ENCODE measurements at places on chromosomes 4 and X. TPM values are rescaled to one million over a fixed set of nuclear protein-coding genes. Genes with fewer than 3 reads are reported as not detected.

GPR78 gene
- not detected for total RNA-seq

RS1 gene
- total RNA-seq, result not detected

AKAP4 gene
- total RNA-seq, result not detected

ETDC gene
- total RNA-seq, result not detected

TLR2 gene
- total RNA-seq, result 23.9 TPM

ADGRG4 gene
- not detected for total RNA-seq

EFHC2 gene
- 0.18 TPM for total RNA-seq

Measured in pancreas (tissue), 10 donors.